Prostate gland (tissue), 2 donors: ENCODE measurements at places on chromosomes 1 and 21. TPM values are rescaled to one million over a fixed set of nuclear protein-coding genes. Genes with fewer than 3 reads are reported as not detected.

GRCh38 chr1:24961961-24962861, 32.1 kb upstream of the RUNX3 start:
- no peaks in the 10 kb centered on the region for H3K36me3 ChIP-seq
- no peak overlapping the region for H3K27ac ChIP-seq
- H3K4me3 ChIP-seq = no peak overlapping the region
- no peak for DNase-seq

GRCh38 chr1:31239653-31240241, at the start of gene NKAIN1:
Gene NKAIN1, minus strand, starts transcription at chr1:31239887. Its CDS starts 340 bp downstream, at chr1:31239547.
- H3K4me3 ChIP-seq = peak within 1 kb of the TSS; percentile 13
- H3K27ac ChIP-seq = no peak within 1 kb of the TSS
- no peak for DNase-seq
- H3K4me1 ChIP-seq = no peaks in the 10 kb centered on the region
- H3K27me3 ChIP-seq = no peaks in the 10 kb centered on the region

DNA sequence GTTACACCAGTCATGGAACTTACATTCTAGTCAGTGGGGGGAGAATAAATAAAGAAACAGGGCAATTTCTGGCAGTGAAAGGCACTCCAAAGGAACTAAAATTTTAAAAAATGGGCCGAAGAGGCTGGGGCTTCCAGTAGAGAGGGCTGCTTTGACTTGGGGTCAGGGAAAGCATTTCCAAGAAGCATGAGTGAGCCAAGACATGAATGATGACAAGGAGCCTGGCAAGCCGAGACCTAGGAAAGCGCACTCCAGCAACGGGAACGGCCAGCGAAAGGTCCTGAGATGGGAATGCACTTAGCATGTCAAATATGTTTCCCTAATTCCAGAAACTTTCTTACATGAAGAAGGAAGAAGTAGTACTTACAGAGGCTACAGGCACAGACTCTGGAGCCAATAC, 95.4 kb upstream of the NGF start:
- no peaks in the 10 kb centered on the region for H3K4me1 ChIP-seq
- H3K36me3 ChIP-seq = no peaks in the 10 kb centered on the region

GRCh38 chr1:55249646-55250398, 34.7 kb upstream of the USP24 start:
- no peak for DNase-seq
- no peak overlapping the region for H3K27ac ChIP-seq
- H3K27me3 ChIP-seq = no peaks in the 10 kb centered on the region
- no peaks in the 10 kb centered on the region for H3K36me3 ChIP-seq

DPYD gene
- total RNA-seq = 19.7 TPM

NPR1 gene
- total RNA-seq = 2.9 TPM
